NCI-H526 (cell line): ENCODE measurements at places on chromosomes 7 and 10.
A peak's percentile ranks its signal among the peaks of the same experiment; 100 is the strongest.

DNA sequence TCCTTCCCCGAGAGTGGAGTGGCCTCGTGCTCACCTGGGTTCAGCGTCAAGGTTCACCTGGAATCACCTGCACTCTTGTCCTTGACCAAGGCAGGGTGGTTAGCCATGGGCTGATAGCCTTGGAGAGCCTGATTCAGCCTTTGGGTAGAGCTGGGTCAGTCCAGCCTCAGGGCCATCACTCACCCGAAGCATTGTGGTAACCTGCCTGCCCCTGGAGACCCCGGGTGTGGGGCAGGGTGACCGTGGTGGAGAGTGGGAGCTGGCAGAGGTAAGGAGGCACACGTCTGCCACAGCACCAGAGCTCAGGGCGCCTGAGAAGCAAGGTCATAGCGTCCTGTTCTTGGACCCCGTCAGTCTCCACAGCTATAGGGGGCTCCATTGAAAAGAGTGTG lies 27.8 kb upstream of the WDFY4 start:
- DNase-seq = no peak

DNA sequence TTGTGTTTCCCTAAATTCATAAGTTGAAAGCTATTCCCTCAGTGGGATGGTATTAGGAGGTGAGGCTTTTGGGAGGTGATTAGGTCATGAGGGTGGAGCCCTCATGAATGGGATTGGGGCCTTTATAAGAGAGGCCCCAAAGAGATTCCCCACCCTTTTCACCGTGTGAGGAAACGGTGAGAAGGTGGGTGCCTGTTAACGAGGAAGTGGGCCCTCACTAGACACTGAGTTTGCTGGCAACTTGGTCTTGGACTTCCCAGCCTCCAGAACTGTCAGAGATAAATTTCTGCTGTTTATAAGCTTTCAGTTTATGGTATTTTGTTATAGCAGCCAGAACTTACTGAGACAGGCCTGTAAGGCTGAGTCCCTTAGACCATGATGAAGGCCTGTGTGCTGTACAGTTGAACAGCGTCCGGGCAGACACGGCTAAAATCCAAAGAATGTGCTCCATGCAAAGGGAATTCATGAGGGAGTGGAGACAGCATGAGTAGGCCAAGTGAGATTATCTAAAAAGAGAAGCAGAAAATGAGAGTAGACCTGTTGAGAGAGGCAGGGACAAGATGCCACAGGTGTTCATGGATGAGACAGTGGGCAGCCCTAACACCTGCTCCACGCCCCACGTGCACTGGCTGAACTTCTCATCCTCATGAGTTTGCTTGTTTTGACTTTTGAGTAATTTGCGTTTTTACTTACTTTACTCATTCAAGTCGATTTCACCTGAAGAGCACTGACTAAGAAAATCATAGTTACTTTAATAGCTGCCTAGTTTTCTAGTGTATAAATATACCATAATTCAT lies 66.9 kb upstream of the SFMBT2 start:
- DNase-seq = no peak

- no peak for DNase-seq
Observed at GRCh38 chr7:31934551-31934950, 135.7 kb downstream of the PDE1C start.

- DNase-seq = no peak
Observed at GRCh38 chr10:126375926-126376554, 12.2 kb downstream of the ADAM12 start.

GRCh38 chr7:137576481-137576880 lies 232.9 kb upstream of the PTN start:
- DNase-seq = no peak

- no peak for DNase-seq
Observed at GRCh38 chr10:102785818-102786217, 42.1 kb downstream of the WBP1L start.

DNA sequence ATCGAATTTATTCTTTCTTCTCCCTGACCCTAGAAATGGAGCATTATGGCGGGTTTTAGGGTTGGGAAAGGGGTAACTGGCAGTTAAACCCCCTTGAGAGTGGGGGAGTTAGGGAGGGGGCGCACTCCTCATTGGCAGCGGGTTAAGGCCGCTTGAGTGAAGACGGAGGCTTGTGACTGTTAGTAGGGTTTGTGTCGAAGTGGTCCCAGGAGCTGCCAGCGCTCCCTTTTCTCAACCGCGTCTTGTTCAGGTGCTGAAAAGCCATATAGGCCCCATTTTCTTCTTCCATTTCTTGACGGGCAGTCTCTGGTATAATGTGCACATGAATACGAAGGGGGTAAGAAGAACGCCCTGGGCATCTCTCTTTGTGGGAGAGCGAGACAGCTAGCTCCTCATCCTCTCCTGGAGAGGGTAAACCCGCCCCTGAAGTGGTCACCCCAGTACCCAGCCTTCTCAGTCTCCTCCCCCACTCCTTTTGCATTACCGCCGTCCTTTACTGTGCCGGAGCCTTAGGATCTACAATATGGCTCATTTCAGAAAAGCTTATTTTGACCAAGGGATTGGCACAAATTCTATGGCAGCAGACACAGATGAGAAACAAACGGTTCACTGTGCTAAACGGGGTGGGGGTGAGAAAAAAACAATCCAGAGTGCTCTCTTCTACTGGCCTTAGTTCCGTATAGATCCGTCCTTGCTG lies 836 bp downstream of the KMT2E start:
- DNase-seq = peak; percentile 49

- DNase-seq = no peak
Observed at GRCh38 chr7:7911369-7912123, 57.0 kb upstream of the GLCCI1 start.

DNA sequence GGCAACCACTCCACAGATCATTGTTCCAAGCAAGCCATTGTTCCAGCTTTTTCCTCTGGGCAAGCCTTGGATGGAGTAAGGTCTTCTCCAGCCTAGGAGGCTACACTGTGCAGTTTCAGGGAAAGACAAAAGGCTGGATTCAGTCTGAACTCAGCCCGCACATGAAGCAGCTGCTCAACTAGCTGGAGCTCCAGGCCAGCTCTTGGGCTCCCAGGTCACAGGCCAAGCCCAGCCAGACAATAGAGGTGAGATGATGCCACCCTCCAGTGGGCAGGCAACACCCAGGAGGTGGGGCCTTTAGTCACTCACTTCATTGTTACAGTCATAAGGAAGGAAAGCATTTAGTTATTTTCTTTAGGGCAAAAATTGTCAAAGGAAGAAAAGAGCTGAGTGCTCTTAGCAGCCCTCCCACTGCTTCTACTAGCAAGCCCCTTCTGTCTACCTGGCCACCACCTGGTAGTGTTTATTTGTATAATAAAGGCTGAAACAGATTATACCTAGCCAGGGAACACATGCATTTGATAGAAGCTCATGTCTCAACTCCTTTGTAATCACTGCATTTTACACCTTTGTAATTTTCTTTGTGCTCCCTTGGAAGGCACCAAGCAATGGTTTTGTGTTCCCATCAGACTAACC lies 253.4 kb downstream of the WDR11 start:
- DNase-seq = no peak

GRCh38 chr10:110876000-110876399 lies 4.3 kb downstream of the PDCD4 start:
- DNase-seq = no peak

DNA sequence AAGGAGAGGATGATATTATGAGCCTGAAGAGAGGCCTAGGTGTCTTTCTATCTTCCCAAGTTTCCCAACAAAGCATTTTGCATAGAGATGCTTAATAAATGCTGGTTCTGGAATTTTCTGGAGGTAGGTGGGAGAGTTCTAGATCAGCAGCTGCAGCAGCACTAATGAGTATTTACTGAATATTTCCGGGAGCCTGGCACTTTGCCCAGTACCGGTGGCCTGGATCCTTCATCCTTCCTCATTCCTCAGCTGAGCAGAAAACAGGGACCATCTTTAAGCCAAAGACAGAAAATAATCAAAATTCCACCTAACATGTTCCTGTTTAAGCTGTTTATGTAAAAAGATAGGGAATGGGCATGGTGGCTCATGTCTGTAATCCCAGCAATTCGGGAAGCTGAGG lies 813.2 kb upstream of the AUTS2 start:
- no peak for DNase-seq

DNA sequence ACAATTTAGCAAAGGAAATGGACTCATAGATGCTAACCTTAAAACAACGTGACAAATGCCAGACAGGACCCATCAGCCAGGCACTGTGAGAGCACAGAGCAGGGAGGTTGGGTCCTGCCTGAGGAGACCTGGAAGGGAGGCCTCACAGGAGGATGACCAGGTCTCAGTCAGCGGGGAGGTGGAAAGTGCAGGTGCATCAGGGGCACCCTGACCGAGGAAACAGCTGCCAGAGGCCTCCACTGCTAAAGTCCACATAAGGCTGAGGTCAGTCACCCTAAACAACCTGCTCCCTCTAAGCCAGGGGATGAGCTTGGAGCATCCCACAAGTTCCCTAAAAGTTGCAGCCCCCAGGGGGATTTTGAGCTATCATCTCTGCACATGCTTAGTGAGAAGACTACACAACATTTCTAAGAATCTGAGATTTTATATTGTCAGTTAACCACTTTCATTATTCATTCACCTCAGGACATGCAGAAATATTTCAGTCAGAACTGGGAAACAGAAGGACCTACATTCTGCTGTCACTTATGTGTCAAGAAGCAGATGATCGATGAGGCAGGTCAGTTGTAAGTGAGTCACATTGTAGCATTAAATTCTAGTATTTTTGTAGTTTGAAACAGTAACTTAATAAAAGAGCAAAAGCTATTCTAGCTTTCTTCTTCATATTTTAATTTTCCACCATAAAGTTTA lies 157.6 kb upstream of the LANCL2 start:
- no peak for DNase-seq

DNA sequence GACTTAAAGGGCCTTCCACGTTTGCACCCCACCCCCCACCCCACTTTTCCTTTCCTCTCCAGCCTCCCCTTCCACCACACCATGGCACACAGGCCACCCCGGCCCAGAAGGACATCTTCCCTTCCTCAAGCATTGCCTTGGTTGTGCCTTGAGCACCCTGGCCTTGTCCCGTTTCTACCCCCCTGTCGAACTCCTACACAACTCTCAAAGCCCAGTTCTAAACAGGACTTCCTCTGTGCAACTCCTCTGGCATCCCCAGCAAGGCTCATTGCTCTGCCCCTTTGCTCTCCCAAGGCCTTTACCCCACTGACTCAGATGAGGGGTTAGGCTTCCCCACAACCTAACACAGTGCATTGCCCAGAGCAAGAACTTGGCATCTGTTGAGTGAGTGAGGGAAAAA lies 136.1 kb downstream of the HERPUD2 start:
- DNase-seq = no peak

GRCh38 chr10:60497364-60497763 lies 107.7 kb upstream of the ANK3 start:
- DNase-seq = no peak

DNA sequence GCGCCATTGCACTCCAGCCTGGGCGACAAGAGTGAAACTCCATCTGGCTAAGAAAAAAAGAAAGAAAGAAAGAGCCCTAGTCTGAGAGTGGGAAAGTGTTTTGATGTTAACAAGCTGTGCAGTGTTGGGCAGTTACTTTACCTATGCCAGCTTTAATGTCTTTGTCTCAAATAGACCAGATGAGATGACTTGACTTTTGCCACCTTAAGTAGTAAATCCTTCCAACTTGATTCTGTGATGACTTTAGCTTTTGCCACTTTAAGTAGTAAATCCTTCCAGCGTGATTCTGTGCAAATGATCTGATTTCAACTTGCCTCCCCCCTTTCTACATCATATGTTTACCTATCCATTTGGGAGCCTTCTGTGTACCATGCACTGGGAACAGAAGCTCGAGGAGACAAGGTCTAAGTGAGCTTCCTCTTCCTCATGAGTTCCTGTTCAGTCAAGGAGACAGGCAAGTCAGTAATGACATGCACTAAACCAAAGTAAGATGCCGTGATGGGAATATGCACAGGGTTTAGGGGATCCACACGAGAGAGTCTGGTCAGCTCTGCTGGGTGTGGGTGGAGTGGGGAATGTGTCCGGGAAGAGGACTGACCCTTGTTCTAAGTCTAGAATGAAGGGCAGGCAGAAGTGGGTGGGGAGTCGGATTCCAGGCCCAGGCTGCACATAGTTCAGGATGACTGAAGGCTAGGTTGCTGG lies 17.2 kb downstream of the INPP5F start:
- DNase-seq = no peak
